Left renal pelvis (tissue), 4 donors: ENCODE measurements at places on chromosomes 5 and 9. TPM values are rescaled to one million over a fixed set of nuclear protein-coding genes. Genes with fewer than 3 reads are reported as not detected.

DNA sequence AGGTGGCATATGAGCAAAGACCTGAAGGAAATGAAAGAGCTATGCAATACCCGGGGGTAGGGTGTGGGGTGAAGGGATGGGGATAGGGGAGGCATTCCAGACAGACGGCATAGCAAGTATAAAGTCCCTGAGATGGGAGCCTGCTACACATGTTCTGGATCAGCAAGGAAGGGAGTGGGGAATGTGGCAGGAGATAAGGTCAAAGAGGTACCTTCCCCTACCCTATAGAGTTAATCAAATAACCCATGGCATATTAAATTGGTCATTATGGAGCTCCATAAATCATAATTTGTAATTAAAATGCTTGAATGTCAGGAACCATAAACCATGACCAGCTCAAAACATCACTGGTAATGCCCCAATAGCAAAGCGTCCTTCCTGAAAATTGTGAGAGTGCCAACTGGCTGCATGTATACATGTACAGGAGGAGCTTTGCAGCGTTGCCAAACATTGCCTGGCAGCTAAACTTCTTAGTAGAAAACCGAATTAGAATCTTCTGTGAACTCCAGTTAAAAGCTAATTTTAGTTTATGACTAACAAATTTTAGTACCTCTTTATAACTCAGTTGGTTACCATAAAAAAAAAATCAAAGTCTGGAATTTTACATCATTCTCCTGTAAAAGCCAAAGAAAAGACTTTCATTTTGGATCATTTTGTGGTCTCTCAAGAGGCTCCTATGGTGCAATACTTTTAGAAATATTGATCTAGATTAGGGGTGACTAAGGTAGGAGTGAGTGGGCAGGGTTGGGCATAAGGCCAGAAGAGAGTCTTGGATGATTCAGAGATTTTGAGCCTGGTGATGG, 4.7 kb downstream of the DNAI1 start:
- DNase-seq, result no peak

DNA sequence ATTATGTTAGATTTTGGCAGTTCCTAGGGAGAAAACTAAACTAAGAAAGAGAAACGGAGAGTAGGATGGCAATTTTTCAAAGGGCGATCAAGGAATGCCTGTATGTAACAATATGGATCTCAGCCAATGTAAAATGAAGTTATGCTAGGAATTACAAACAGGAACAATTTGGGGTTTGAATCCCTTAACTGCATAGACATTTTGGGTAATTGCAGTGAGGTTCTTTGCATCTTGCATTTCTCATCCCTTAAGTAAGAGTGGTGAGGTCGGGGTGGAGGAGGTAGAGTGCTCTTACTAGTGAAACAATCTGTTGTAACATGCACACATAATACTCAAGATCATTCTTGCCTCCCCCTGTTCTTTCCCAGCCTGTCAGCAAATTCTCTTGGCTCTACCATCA, 137.6 kb downstream of the NPR3 start:
- DNase-seq, result no peak

- DNase-seq, result no peak
These were observed 47.2 kb upstream of the DAB2IP start for GRCh38 chr9:121604242-121604641.

GFI1B gene
- 0.63 TPM for polyA plus RNA-seq

- no peak for DNase-seq
These were observed 9.4 kb downstream of the LCN12 start for GRCh38 chr9:136961279-136962065.

DNA sequence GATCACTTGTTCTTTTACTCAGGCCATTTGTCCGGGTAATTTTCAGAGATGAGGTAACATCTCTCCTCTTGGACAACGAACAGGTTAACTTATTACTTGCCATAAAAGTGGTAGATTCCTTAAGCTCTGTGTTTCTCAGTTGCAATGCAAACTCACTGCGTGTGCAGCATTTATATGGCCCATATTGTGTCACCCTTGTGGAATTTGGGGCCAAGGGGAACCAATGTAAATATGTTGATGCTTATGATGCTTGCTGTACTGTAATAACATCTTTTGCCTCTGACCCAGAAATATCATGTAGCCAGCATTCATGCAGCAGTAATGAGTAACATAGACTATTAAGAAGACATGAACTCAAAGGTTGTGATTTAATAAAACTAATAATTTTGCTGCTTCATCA, 175.8 kb downstream of the ADAMTS6 start:
- no peak for DNase-seq

ACSL6 gene
- polyA plus RNA-seq, result 1.7 TPM

DNA sequence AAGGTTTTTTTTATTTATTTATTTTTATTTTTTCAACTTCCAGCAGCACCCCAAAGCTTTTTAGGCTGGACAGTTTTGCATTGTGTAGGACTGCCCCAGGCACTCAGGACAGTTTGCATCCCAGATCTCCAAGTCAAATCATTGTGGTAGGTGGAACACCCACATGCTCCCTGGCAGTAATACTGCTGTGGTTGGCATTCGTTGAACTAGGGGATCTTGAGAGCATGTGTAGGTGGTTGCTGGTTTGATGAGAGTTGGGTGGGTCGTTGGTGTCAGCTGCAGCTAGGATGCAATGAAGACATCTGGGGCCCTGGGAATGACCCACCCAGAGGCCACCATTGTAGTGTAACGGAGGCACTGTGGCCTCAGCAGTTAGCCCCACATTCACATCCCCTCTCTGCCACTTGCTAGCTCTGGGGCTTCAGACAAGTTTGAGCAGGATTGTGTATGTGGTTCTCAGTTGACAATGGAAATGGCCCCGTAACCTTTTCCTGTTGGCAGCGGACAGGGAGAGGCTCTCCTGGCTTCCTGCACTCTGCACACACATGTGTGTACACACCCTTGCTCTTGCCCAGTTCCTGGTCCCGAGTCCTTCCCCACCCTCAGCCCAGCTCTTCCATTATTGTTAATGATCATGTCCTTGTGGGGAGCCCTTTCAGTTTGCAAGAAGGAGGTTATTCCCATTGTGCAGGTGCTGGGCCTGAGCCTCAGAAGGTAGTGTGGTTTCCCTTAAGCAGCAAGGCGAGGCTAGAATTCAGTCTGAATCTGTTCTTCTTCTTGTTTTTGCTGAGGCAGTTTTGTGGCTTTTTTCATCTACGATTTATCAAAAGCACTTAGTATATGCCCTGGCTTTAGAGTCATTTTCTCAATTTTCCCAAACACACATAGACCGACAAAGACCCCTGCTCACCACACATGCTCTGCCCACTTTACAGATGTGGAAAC, 46.5 kb downstream of the PPARGC1B start:
- DNase-seq, result no peak

- DNase-seq, result no peak
These were observed 654.5 kb downstream of the CETN3 start for GRCh38 chr5:89755024-89755423.

SEMA6A gene
- polyA plus RNA-seq, result 59.0 TPM

DNA sequence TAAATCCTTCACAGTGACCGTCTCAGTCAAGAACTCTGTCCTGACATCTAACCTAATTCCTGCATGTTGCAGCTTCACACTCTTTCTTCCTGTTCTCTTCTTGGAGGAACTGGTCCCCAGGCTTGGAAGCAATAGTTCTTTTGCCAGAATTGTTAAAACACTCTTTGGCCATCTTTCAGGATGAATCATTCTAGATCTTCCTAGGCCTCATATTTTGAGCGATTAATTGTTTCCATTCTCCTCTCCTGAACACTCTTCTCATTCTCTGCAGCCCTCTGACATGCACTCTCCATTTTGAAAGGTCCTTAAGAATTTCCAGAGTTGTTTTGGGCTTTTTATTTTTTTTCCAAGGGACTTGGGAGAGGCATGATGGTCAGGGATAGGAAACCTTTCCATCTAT, 85.8 kb downstream of the FAM114A2 start:
- DNase-seq, result no peak

- no peak for DNase-seq
These were observed 139.1 kb upstream of the STK32A start for GRCh38 chr5:147095740-147096139.

LTC4S gene
- polyA plus RNA-seq, result 4.1 TPM

- no peak for DNase-seq
These were observed 473 bp downstream of the ZBTB34 start for GRCh38 chr9:126860757-126861466.

NR6A1 gene
- 0.30 TPM for polyA plus RNA-seq

RECK gene
- 31.6 TPM for polyA plus RNA-seq

PCDHA4 gene
- polyA plus RNA-seq, result 0.37 TPM

DNA sequence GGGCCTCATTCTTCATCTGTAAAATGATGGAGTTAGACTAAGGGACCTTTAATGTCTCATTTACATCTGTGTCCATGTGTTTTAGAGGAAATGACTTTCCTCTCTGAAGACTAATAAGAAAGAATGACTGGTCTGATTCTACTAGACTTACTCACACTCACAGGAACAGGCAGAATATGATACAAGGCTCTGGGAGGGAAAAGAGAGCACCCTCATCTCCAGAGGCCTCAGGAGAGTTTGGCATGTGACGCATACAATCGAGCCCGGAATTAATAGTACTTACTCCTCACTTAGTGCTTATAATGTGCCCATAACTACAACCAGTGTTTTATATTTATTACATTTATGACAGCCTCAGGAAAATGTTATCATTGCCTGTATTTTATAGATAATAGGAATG, 608.7 kb downstream of the KCTD16 start:
- no peak for DNase-seq
